Amniotic stem cell (primary cell): ENCODE measurements at places on chromosomes 7 and 10.

GRCh38 chr7:67593794-67594193 lies 597.2 kb downstream of the TYW1 start:
- DNase-seq, result no peak

GRCh38 chr7:121484089-121484763 lies 88.1 kb upstream of the FAM3C start:
- no peak for DNase-seq

- no peak for DNase-seq
These were observed 216.0 kb downstream of the KCNMA1 start for GRCh38 chr10:77421591-77421990.

- DNase-seq, result no peak
These were observed 508.5 kb downstream of the DNAJB6 start for GRCh38 chr7:157845203-157845835.

DNA sequence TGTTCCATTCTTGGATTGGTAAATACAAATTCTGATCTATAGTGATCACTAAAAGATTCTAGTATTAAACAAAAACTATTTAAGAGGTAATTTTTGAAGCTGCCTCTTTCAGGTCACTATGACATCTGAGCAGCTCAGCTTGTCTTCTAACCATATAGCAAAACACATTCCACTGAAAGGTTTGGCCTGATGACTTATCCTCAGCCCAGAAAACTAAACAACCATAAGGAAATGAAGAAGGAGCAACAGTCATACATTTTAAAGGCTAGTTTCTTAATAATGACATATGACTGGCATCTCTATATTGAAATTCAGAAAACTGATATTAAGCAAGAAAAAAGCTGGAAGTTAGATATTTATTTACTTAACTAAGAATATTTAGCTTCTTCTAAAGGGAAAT lies 24.6 kb downstream of the NT5C2 start:
- peak; percentile 51 for DNase-seq

DNA sequence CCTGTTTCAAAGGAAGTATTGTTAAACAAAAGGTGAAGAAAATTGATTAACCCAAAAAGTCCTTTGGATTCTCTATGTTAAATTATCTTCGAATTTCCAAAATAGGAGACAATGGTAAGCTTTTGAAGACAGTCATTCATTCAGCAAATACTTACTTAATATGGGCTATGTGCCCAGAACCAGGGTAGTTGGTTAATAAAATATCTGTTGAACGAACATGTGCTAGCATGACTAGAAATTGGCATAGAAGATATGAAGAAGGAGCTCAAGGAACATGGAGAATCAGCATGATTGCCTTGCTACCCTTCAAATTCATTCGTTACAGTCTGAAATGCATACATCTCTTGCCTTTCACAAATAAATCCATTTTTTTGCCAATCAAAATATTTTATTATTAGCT lies 123.1 kb upstream of the RHEB start:
- no peak for DNase-seq

DNA sequence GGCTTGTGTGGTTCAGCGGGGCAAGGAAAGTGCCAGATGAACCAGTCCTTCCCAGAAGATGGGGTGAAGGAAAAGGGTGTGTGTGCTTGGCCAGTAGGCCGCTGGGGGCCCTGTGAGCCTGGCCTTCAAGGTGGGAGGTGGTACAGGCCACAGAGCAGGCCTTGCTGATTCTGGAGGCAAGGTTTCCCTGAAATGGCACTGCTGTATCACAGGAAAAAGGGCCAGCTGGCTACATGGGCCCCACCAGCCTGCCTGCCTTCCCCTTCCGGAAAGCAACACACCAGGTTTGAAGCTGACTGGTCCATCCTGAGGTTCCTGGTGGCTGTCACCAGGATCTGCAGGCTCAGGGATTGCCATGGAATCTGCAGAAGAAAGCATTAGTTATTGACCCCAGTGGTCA lies 12.5 kb downstream of the MMRN2 start:
- DNase-seq, result no peak

DNA sequence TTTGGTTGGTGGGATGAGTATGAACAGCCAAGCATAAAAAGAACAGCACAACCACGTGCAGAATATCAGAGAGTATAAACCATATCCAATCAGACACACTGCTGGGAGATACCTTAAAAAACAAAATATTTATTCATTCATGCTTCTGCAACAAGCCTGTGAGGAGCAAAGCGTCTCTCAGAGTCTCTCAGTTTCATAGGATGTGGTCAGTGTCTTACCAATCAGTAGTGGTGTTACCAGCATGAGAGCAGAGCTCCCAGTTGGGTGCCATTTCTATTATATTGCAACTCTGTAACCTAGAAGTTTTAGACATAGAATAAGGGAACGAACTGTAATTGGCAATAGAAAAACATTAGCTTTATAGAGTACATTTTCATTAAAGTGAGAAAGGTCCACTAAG lies 445.9 kb upstream of the LRRN3 start:
- no peak for DNase-seq
